ENCODE measurements at places on chromosomes 5 and 9. TPM values are rescaled to one million over a fixed set of nuclear protein-coding genes. Genes with fewer than 3 reads are reported as not detected.

DNA sequence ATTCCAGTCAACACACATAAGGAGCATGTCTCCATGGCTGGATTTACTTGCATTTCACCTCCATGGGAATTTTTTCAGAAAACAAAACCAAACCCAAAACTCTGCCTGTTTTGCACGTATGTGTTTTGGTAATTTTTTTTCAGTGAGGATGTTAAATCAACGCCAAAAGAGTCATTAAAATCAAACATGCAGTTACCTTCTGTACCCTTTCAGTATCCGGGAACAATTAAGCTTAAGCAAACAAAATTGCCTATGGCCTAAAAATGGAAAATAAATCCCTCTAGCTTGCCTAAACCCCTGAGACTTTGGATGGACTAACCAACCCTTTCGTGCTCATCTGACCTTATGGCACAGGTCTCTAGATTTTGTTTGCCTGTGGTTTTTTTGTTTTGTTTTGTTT is 209.2 kb upstream of the KLF4 start:
- DNase-seq, result no peak

DNA sequence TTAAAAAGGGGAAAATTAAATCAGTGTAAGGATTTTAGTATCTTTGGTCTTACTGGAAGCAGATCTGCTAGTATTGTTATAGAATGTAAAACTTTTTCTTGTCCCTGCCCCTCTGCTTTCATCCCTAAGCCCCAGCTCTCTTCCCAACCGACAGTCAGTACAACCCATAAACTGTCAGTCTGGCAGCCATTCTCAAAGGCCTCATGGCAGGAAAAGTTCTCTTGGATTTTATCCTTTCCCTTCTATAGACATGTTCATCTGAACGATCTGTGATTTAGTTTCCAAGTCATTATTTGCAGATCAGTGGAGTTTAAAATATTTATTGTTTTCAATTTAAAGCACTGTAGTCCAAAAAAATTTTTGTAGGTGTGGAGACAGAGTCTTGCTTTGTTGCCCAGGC is 39.2 kb downstream of the ARRDC3 start:
- DNase-seq, result no peak

GRCh38 chr5:132839426-132840301 is 9.2 kb upstream of the SHROOM1 start:
- DNase-seq, result no peak

GRCh38 chr5:153780876-153781705 is 257.6 kb downstream of the FAM114A2 start:
- no peak for DNase-seq

- DNase-seq, result peak; percentile 50
Measured at GRCh38 chr5:850511-851006, at the start of gene ZDHHC11. Gene ZDHHC11, minus strand, starts transcription at chr5:850986. Its CDS starts 384 bp downstream, at chr5:850602.

DNA sequence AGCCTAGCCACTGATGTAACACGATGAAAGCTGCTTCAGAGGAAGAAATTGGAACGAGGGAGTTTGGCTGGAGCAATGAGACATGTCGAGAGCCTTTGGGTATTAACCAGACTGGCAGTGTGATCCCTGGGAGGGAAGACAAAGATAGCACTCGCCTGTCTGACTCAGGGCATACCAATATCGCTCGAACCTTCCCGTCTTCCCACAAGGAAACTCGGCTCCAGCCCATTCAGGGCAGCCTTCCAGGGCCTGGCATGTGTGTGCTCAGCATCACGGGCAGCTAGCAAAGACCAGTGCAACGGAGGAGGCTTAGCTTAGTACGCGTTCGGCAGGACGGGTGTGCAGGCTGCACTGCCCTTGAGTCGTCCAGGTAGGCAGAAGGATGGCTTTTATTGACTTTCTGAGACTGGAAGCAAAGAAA is 356.9 kb upstream of the WWC1 start:
- no peak for DNase-seq

- DNase-seq, result peak; percentile 20
Measured at GRCh38 chr9:88658311-88658822, 123.4 kb downstream of the NXNL2 start.

DNA sequence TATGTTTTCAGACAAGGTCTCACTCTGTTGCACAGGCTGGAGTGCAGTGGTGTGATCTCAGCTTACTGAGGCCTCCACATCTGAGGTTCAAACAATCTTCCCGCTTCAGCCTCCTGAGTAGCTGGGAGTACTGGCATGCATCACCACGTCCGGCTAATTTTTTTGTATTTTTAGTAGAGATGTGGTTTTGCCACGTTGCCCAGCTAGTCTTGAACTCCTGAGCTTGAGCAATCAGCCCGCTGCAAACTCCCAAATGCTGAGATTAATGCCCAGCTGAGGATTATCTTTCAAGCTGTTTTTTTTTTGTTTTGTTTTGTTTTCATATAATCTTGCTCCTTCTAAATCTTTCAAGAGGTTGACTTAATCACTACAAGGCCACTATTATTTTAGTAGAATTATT is 47.3 kb upstream of the SLC28A3 start:
- no peak for DNase-seq

DNA sequence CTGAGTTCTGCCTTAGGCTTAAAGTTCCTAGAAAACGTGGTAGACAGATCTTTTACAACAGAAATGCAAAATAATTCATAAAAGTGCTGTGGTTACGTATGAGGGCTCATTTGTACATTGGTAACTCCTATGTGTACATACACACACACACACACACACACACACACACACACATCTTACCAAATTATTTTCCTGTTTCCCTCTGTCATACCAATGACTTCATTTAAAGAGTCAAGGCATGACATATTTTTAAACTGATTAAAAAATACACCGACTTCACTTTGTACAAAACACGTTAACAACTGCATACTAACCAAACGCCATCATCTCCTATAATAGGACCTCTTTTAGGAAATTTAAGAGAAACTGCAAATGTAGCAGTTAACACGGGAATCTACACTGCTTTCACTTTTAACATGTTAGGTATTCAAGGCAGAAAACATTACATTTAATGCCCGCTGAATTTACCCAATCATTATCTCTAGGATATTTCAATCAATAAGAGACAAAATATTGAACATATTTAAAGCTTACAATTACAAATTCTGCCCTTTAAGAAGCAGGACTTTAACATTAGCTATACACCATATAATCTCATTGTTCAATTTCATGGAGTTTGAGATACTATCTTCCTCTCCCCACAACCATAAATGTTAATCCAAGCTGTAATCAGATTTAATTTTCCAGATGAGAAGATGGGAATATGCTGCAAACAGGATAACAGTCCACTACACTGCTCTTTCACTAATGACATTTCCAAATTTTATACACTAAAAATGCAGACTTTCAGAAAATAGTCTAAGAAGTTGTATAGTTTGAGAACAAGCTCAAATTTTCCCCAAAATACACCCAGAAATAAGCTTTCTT is 133.1 kb downstream of the DENND1A start:
- DNase-seq, result no peak

DNA sequence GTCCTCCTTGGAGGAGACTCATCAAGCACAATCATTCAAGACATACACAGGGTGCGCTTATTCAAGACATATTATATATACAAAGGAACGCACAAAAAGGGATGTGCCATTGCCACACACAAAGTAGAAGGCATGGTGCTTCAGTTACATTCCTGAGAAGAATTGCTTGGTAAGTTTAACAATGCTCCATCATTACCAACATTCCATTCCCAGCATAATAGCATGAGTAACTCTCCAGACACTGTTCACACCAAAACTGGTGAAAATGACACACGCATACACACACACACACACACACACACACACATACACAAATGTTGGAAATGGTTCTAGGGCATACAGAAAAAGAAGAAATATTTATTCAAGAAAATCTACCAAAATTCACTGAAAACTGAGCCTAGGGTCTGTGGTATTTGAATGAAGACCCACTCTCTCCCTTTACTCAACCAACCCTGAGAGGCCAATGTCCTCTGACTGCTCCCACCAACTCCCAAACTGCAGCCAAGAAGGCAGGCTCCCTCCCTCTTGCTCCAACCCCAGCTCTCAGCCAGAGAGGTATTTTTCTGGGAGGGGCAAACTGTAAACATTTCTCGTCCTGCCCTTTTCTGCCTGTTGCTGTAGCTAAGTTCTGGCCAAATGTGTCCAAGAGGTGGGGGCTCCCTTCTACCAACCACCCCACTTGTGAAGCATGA is 19.9 kb downstream of the UGT3A1 start:
- no peak for DNase-seq

DNA sequence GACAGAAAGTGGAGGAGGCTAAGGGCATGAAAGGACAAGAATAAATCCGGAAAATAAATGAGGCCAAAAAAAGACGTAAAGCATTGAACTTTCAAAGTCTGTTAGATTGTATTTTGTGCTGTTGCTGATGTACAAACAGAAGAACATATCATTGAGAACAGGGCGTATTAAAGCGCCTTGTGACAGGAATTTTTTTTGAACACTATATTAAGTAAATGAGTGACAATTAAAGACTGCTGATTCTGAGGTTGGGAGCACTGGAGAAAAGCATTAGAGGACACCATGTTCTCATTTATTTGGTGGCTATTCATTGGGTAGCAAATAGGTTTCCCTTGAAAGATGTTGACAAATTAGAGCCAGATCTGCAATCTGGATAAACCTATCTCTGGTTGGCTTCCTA is 137.3 kb upstream of the SGCD start:
- DNase-seq, result no peak

- no peak for DNase-seq
Measured at GRCh38 chr5:96283589-96283988, 149.5 kb downstream of the PCSK1 start.

The NFIB gene
- 59.7 TPM for total RNA-seq

The SLC34A1 gene
- not detected for total RNA-seq

The PRRX2 gene
- total RNA-seq, result 0.38 TPM

The SLC6A7 gene
- 26.4 TPM for total RNA-seq

The RICTOR gene
- total RNA-seq, result 41.9 TPM

The GMCL2 gene
- not detected for total RNA-seq

The GGTA1 gene
- 1.7 TPM for total RNA-seq

The PCDHA12 gene
- 0.41 TPM for total RNA-seq

The NUTM2F gene
- total RNA-seq, result not detected

The CTSV gene
- 2.3 TPM for total RNA-seq

The SREK1 gene
- 66.5 TPM for total RNA-seq

The PCDHA11 gene
- 0.58 TPM for total RNA-seq

Data from mucosa of descending colon (tissue), 3 donors.